ENCODE measurements at places on chromosomes 5 and 9. TPM values are rescaled to one million over a fixed set of nuclear protein-coding genes. Genes with fewer than 3 reads are reported as not detected.
A peak's percentile ranks its signal among the peaks of the same experiment; 100 is the strongest.

GRCh38 chr5:179254638-179255271 lies 90.5 kb downstream of the ADAMTS2 start:
- DNase-seq = no peak

Gene C5orf58
- total RNA-seq = not detected

- DNase-seq = no peak
Observed at GRCh38 chr9:72844440-72844768, 108.4 kb downstream of the ALDH1A1 start.

Gene SLC28A3
- 1.9 TPM for total RNA-seq

- DNase-seq = no peak
Observed at GRCh38 chr5:1655496-1656270, 131.9 kb upstream of the LPCAT1 start.

GRCh38 chr9:72589667-72590521 lies 68.5 kb downstream of the TMC1 start:
- peak; percentile 16 for DNase-seq

GRCh38 chr5:87007737-87008136 lies 259.9 kb upstream of the RASA1 start:
- DNase-seq = no peak

- DNase-seq = no peak
Observed at GRCh38 chr5:125699860-125700259, 723.3 kb upstream of the GRAMD2B start.

GRCh38 chr5:113152380-113152740 lies 175.8 kb downstream of the DCP2 start:
- DNase-seq = no peak

DNA sequence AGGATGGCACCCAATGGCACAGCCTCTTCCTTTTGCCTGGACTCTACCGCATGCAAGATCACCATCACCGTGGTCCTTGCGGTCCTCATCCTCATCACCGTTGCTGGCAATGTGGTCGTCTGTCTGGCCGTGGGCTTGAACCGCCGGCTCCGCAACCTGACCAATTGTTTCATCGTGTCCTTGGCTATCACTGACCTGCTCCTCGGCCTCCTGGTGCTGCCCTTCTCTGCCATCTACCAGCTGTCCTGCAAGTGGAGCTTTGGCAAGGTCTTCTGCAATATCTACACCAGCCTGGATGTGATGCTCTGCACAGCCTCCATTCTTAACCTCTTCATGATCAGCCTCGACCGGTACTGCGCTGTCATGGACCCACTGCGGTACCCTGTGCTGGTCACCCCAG lies 25.4 kb downstream of the HRH2 start:
- DNase-seq = no peak

DNA sequence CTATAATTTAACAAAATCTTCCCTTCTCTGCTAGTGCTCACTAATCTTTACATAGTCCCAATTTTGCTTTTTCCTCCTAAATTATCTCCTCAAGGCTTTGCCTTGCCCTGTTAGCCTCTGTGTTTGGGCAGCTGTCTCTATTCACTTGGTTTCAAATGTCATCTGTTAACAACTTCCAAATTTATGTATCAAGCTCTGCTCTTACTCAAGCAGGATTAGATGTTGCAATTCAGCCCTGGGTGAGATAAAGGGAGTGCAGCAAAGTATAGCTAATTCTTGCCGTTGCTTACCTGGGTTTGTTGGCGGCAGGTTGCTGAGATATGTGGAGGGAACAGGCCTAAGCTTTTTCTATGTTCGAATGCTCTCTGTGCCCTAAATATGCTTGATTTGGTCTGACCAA lies 483.8 kb downstream of the DMAC1 start:
- DNase-seq = peak; percentile 64

DNA sequence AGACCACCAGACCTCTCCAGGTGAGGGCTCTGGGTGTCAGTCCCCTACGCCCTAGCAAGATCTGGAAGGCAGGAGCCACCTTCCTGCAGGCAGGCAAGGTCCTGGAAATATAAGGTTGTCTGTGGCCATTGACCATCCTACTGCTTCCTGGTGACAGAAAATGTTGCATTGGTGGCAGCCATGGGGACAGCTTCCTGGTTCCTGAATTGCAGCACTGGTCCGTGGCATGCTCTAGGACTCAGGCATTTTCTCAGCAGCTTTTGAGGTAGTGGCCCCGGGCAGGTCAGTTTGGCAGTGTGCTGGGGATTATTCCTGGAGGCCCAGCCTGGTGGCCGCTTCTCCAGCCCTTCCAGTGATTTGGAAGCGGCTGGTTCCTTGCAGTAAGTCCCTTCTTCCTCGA lies 36.6 kb upstream of the KCNMB1 start:
- no peak for DNase-seq

DNA sequence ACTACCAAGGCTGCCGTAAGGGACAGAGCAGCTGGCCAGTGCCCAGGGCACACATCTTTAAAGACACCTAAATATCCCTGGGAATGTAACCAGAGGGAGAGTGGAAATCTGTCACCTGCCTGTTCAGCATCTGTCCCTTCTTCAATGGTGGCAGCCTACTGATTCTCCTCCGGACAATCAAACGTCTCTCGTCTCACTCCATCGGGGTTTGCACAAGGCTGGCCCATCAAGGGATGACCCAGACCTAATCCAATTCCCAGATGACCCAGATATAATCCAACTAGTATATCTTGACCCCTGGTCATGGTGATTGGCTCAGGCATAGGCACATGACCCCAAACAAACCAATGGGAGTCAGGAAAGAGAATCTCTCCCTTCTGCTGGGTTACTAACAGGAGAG lies 93.5 kb downstream of the HRH2 start:
- no peak for DNase-seq

GRCh38 chr5:179393078-179393477 lies 47.8 kb upstream of the ADAMTS2 start:
- DNase-seq = peak; percentile 80

DNA sequence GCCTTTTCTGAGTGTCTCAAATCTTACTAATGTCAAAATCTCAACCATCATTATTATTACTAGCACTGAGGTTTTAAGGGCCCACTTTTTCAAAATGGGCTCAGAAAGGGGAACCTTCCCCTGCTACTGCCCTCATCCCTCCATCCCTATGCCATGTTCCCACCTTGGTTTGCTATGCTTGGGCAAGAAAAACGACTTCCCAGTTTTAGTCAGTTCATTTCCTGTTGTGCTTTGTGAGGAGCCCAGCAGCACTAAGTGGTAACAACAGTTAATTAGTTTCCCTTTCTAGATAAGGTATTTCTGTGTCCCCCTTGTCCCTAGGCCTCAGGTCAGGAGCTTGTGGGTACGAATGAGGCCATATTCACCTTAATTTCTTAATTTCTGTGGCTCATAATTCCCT lies 595.2 kb downstream of the RAB3C start:
- DNase-seq = no peak

Gene DNAI1
- not detected for total RNA-seq

Gene CATSPER3
- total RNA-seq = under 0.01 TPM

GRCh38 chr5:142701673-142702311 lies 15.9 kb upstream of the FGF1 start:
- no peak for DNase-seq

DNA sequence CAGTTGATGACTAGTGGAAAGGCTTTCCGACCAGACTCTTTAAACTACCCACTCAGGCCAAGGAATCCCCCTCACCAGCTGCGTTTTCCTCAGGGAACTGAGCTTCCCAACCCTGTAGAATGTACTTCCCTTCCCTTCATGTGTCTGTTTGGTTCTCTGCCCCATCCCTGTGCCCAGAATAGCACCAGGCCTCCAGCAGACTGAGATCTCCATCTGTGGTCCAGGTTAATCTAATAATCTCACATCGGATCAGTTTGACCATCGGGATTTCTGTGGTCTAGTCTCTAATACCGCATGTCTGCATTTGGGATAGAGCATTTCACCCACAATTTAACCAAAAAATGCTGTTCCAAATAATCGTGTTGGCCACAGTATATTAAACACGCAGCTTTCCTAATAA lies 237.2 kb downstream of the ROR2 start:
- no peak for DNase-seq

Gene COL5A1
- total RNA-seq = 21.1 TPM

- no peak for DNase-seq
Observed at GRCh38 chr5:149790276-149790675, 60.2 kb downstream of the PPARGC1B start.

- no peak for DNase-seq
Observed at GRCh38 chr5:167785106-167785505, 506.3 kb upstream of the WWC1 start.

DNA sequence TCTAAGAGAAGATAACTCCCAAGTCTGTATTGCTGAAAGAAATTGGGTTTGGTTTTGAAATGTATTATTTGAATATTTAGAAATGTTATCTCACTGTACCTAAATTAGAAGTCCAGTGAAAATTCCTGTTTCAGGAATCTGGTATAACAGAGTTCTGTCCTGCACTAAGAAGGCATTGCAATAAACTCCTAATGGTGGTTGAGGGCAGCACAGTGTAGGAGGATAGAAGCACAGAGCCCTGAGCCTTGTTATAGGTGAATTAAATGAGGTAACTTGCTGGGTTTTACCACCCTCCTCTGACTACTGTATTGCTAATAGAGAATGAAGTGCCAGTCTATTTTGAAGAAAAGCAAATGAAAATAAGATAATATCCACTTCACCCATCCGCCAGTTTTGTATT lies 143.4 kb downstream of the CD180 start:
- no peak for DNase-seq

Gene OR1Q1
- not detected for total RNA-seq

- DNase-seq = peak; percentile 64
Observed at GRCh38 chr9:97525451-97525850, 24.0 kb downstream of the TMOD1 start.

DNA sequence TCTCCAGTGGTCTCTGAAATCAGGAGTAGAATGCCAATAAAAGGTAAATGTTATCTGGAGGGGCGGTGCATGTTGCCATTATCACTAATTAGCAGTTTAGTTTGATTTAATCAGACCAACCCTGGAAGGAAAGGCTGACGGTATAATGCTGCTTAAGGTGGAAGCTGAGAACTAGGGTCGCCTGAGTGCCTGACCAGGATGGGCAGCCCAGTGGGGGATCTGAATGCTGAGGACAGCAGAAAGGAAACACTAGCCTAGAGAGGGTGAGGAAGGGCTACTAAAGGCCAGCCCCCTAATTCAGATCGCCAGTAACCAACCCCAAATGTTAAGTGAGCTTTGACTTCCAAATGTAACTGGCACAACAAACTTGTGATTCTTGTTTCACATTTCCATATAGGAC lies 172.2 kb downstream of the APBA1 start:
- DNase-seq = no peak

DNA sequence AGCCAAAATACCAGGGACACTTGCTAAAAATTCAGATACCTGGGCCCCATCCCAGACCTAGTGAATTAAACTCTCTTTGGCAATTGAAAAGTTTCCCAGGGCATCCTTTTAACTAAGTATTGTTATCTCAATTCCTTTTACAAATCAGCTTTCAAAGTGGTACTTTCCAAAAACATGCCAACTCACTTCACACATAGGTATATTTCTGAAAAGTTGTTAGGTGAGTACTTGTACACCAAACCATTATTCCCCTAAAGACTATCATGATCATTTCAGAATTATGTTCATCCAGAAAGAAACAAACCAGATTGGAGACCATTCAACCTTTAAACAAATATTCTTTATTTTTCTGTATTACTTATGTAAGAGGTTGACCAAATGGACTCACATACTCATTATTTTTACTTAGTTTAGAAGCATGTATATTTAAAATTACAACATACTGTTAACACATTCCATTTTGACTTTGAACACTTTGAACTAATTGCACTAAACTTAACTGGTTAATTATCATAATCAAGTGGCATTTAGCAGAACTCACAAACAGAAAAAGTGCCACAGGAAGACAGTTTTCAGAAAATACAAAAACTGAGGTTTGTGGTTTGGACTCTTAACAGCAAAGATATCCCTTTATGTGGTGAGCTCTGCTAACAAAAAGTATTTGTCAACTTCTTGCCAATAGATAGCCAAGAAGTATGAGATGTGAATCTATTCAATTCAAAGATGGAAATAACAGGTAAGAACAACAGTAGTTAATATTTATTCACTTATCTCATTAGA lies 40.7 kb downstream of the KIAA0825 start:
- no peak for DNase-seq

DNA sequence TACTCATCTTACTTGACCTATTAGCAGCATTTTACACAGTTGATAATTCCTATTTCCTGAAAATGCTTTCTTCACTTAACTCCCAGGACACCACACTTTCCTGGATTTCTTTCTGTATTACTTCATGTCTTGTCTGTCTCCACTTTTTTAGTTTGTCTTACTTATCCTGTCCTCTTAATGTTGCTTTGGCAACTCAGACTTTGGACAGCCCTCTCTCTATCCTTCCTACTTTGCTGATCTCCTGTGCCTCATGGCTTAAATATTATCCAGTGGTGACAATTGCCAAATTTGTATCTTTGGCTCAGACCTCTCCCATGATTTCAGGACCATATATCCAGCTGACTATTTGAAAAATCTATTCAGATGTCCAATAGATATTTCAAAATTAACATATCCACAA lies 39.8 kb upstream of the NUDT12 start:
- DNase-seq = no peak

Data from IMR-90 (cell line).